ENCODE measurements at places on chromosomes 2 and 18.

DNA sequence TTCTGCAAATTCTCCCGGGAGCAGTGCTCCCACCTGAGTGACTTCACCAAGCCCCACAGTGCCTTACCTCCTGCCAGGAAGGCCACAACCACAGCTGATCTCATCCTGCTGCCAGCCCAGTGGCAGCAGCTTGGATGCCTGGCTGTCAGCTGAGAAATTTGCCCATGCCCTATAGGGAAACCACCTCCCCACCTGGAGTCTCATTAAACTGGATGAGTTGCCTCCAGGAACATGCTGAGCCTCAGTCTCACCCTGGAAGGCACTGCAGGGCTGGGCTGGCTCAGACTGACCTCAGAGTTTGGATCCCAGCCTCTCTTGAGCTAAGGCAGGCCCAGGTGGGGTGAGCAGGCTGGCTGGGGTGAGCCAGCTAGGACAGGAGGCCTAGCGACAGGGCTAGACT is 23.3 kb downstream of the REEP1 start:
- DNase-seq = no peak

DNA sequence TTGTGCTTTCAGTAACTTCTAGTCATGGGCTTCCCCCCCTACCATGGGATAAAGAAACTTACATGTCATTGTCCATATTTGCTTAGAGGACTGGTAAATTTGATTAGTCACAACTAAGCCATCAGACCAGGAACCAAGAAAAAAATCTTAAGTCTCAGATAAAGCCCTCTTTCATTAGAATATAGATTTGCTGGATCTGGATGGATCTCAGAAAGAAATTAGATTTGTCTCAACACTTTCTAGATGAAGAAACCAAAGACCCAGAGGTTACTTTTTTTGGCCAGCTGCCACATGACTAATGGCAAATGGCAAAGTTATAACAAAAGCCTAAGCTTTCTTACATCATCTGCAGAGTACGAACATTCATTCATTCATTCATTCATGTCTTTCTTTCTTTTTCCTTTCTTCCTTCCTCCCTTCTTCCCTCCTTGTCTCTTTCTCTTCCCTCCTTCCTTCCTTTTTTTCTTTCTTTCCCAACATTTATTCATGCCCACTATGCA is 60.2 kb downstream of the CDCA7 start:
- DNase-seq = no peak

GRCh38 chr2:143584936-143585335 is 455.7 kb downstream of the ARHGAP15 start:
- DNase-seq = no peak

DNA sequence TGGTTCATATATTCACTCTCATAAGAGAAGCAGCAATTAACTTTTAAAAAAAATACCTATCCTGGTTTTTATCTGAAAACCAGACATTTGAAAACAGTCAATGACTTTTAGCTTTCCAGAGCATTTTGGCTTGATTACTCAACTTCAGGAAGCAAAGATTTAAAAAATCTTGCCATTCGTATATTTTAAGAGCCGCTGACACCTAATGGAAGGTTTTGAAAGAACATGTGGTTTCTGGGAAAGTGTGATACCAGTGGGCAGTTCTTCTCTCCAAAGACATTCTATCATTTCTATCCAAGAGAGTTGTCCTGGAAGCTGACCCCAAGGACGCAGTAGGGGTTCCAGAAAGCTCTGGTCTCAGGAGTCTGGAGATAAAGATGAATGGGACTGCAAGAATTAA is 234.7 kb downstream of the TTC32 start:
- DNase-seq = no peak
